ENCODE measurements at places on chromosomes 1 and 21.

DNA sequence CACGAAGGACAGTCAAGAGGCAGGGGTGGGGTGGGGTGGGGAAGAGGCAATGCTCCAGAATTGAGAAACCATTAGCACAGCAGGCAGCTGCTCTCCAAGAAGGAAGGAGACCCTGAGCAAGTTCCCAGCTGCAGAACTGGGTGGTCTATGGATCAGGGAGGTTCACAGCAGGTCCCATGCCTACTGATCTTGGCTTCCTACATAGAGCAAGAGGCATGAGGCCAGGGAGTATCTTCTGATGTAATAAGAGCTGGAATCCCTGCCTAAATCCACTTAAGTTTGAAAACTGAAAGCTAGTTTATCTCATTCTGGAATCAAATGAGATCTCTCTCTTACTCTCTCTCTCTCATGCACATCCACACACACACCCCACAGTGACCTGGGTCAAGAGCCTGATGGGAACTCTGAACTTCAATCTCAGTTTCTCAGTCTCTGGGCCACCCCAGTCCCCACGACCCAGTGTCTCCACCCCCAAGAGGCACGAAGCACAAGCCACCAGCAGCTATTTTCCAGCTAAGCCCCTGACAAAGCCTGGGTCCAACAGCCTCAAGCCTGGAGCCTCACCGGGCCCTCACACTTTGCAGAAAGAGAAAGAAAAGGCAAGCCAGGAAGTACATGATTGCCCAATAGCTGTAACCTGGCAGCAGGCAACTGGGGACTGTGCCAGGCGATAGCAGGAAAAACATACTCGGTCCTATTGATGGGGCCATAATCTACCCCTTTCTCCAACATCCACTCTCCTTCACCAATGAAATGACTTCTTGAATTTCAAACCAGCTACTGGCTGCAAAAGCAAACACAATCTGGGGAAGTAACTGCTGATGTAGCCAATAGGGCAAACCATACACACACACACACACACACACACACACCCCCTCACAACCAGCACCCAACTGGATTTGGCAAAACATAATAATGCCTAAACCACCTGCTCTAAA lies 2.2 kb downstream of the NUAK2 start:
- DNase-seq, result peak; percentile 78

DNA sequence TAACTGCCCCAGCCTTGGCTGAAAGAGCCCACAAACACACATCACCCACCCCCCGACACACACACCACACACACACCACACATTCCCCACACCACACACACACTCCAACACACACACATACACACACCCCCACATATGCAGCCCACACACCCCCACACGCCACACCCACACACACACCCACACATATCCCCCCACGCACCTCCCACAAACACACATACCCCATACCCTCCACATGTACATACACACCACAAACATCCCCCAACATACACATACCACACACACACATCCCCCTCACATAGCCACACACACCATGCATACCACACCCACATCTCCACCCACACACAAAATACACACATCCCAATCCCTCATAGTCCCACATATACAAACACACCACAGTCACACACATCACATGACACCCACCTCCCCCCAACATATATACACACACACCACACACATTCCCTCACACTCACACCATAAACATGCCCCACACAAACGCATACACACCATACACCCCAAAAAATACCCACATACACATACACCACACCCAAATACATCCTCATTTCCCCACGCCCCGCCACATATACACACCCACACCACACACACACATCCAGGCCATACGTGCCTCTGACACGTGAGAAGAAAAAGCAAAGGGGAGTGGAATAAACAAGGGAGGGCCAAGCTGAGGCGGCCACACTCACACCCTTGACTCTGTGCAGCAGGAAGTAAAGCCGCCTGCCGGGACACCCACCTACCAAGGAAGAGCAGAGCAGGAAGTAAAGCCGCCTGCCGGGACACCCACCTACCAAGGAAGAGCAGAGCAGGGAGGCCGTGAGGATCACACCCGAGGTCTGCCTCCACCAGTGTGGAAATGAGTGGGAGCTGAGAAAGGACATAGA lies 53.7 kb downstream of the HSF2BP start:
- no peak for DNase-seq

GRCh38 chr1:103582464-103582863 lies 11.1 kb downstream of the AMY2B start:
- DNase-seq, result no peak

DNA sequence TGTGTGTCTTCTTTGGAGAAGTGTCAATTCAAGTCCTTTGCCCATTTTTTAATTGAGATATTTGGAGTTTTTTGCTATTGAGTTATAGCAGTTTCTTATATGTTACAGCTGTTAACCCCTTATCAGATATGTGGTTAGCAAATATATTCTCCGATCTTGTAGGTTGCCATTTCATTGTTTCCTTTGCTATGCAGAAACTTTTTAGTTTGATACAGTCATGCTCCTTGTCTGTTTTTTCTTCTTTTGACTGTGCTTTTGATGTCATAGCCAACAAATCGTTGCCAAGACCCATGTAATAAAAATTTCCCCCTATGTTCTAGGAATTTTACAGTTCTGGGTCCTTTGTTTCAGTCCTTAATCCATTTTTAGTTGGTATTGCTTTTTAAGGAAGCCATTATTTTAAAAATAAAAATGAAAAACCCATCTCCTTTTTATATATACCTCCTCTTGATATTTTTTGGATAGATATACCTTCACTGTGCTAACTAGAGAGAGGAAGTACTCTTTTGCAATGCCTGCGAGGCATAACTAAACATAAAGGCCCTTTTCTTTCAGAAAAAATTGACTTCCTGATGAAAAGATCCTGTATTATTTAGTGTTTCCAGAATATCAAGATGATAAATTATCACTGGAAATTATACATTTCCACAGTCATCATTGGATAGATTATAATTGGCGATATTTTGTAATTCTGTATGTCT lies 127.8 kb downstream of the HS2ST1 start:
- no peak for DNase-seq

- no peak for DNase-seq
These were observed 31.7 kb downstream of the PROX1 start for GRCh38 chr1:214019499-214019898.

DNA sequence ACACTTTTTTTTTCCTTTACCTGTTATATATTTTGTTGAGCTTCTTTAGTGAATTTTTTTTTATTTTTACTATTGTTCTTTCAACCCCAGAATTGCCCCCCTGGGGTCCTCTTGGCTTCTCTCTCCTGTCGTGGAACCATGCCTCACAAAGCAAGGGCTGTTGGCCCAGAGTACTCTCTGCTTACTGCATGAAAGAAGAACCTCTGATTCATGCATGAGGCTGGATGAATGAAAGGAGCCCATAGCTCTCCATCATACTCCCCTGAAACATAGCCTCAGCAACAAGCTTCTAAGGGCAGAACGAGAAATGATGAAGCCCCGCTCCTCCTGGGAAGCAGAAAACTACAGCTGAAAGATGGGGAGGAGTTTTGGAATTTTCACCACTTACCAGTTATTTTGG lies 1441.0 kb downstream of the BRINP3 start:
- no peak for DNase-seq

DNA sequence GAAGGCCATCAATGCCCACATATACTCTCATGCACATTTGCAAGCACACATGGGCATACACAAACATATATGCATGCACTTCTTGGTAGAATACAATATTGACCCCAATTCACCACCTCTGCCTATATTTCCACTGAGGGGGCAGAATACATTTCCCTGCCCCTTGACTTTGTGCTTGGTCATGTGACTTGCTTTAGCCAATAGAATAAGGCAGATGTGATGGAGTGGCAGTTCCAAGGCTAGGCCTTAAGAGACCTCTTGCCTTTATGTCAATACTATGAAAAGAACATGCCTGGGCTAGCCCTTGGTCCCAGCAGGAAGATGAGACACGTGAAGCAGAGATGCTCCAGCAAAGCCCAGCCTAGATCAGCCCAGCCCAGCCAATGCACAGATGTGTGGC lies 66.0 kb upstream of the GRIK3 start:
- no peak for DNase-seq

GRCh38 chr21:43748622-43749021 lies 27.5 kb downstream of the CSTB start:
- DNase-seq, result no peak

- DNase-seq, result peak; percentile 60
These were observed at the start of gene TGFB2 for GRCh38 chr1:218344814-218345672. TSS of gene TGFB2 (plus strand) at chr1:218345336. CDS start at chr1:218346702, 1,366 bp downstream.

DNA sequence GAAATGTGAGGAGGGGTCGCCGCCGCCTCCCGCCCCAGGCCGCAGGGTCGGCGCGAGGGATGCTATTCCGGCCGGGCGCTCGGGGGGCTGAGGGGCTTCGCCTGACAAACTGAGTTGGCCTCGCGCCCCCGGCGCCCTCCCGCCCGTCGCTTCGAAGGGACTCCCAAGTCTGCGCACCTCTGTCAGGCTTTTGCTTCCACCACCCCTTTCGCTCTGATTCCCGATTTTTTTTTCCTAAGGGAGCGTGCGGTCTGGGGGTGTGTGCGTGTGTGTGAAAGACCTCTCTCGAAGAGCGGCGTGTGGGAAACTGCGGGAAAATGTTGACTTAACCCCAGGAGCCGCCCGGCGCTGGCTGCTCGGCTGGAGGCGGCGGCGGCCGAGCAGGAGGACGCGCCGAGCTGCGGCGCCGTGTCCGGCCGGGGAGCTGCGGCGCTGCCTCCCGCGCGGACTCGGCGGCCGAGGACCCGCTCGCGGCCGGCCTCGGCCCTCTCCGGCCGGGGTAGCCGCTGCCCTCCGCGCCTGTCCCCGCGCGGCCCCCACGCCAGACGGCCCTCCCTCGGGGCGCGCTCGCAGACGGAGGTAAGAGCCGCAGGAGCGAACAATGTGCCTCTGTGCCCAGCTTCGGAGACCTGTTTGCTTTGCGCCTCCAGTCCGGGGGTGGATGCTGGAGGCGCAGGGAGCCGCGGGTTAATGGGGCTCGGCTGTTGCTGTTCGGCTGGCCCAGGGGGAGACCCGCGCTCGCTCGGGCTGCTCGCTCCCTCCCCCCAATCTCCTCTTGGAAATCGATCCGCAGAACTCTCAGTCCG lies 1.1 kb downstream of the ADGRL2 start:
- DNase-seq, result no peak

DNA sequence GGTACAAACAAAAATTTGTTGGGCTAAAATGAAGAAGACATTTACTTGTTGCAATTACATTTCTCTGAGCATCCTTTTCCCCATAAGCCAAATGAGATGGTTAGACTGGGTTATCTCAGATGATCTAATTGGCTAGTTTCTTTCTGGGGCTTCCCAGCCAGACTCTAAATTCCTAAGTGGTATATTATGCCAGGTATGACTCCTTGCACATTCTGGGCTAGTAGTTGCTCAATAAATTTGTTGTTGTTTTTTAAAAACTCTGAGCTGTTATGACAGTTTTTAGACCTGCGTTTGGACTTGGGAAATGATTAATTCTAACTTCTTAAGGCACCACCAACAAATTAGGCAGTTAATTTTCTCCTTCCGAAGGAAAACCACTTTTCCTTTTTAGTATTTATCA lies 66.1 kb downstream of the UCK2 start:
- DNase-seq, result no peak

- no peak for DNase-seq
These were observed 5.3 kb upstream of the PRPF38B start for GRCh38 chr1:108686614-108687313.

DNA sequence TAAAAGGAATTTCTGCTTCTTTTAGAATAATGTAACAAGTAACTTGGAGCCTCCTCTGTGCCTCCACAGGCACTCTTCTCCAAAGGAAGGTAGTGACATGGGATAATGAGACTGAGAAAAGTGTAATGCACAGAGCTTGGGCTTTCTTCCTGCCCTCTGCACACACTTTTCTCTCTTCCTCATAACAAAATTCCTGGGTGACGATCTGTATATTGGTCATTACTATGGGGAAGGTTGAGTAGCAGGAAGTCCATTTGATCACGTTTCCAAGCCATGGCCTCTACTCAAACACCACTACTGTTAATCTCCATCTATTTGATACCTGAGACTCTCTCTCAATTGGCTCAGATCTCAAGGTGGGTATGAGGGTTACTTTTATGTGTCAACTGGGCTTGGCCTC lies 113.9 kb downstream of the GRIK1 start:
- DNase-seq, result no peak

- DNase-seq, result no peak
These were observed 8.3 kb downstream of the RCAN1 start for GRCh38 chr21:34606621-34607020.

DNA sequence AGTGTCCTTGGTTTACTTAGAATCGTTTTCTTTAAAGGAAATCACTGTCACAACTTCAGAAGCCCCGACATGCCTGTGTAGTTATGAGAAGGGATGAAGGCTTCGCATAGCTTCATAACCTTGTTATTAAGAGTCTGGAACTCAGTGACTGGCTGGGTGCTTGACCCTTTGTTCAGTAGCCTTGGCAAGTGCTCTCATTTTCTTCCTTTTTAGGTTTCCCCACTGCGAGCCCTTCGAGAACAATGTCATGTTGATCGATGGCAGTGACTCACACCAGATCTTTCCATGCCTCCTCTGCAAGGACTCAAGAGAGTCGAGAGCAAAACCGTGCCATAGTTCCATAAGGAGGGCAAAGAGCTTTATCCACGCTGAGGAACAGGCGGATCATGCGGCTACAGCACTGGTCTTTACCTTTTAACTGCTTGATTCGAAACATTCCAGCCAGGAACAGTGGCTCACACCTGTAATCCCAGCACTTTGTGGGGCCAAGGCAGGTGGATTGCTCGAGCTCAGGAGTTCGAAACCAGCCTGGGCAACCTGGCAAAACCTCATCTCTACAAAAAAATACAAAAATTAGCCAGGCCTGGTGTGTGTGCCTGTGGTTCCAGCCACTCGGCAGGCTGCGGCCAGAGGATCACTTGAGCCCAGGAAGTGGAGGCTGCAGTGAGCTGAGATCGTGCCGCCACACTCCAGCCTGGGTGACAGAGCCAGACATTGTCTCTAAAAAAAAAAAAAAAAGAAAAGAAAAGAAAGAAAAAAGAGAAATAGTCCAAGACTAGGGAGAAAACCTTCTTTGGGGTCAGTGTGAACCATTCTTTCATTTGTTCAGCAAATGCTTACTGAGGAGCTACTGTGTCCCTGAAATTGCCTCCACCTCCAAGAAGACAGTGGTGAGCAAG lies 95.4 kb upstream of the ERRFI1 start:
- no peak for DNase-seq

DNA sequence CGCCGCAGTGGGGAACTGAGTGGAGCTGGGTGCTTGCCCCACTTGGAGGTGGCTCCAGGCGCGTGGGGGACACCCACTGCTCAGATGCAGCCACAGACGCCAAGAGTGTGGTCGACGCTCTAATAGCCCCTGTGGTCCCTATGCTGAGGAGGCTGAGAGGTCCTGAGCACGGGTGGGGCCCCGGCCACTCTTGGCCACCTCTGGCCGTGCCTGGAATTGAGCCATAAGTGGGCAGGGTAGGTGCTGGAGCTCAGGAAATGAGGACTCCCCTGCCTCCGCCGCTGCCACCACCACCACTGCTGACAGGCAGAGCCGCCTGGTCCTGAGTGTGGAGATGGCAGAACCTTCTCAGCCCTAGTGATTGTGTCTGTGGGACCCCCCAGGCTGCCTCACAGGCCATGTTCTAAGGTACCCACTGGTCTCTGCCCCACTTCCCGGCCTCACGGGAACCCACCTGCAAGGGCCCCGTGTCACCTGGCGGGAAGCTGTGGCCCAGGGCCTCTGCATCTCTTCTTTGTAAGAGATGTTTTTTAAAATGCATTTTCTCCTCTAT lies 34.6 kb upstream of the DIP2A start:
- no peak for DNase-seq

GRCh38 chr1:229283183-229283611 lies 12.3 kb downstream of the RAB4A start:
- DNase-seq, result no peak

Data from activated CD4-positive, alpha-beta T cell treated with anti-CD3 and anti-CD28 coated beads, Interleukin-2, amount 10 ng/mL, durations not matched to agents 24 days and 14 days (primary cell).